ENCODE measurements at places on chromosomes 3 and 15.

DNA sequence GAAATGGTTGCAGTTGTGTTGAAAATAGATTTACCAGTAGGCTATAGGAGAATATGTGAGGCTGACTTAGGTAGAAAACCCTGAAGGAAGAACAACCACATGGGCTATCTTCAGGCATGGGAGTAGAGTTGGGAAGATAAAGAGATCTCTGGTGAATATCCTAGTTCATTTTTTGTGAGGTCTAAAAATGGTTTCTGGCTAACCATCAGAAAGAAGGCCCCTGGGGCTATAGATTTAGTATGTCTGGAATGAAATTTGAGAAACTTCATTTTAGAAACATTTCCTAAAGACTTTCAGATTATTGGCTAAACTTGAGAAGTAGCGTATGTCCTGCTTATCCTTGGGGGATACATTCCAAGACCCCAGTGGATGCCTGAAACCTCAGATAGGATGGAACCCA, 148.2 kb downstream of the NAALADL2 start:
- no peak for DNase-seq

DNA sequence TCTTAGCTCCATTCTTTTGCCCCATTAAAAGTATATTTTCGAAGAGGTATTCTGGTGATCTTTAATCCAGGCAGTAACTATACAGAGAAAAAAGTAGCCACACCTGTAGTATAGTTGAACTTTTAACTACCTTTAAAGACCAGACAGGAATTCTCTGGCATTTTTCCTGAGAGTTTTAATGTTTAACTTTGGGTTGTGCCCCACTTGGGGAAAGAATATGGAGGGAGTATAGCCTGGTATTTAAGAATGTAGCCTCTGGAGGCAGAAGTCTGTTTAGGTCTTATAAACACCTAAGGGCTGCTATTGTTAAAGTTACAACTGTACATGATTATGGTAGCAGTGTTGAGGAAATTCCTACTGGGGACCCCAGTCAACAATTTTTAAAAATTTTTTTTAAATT, 19.3 kb downstream of the C3orf85 start:
- no peak for DNase-seq

DNA sequence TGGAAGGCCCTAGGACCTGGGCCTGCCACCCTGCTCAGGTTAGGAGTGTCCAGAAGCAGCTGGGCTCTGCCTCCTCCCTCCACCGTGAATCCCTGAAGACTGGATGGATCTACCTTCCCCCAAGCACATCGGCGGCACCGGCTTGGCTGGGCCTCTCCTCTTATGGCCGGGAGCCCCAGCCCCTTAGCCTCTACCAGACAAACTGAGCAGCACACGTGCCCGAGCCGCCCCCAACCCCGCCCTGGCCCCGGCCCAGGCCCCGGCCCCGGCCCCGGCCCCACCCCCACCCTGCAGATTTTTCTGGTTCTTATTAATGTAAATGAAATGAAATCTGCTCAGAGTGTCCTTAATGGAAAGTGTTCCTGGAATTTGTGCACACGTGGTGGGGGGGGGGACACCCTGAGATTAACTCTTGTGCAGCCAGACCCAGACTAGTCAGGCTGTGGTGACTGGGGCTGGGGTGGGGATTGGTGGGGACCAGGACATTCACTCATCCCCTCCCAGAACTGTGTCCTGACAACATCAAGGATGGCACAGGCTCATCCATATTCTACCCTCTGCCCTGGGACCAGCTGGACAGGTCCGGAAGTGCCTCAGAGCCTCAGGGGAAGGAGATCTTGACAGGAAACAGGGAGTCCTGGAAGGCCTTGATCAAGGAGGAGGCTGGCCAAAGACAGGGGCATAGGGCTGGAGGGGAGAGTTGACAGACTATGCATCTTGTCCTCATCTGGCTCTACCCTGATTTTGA, 30.9 kb upstream of the SEMA3F start:
- no peak for DNase-seq

DNA sequence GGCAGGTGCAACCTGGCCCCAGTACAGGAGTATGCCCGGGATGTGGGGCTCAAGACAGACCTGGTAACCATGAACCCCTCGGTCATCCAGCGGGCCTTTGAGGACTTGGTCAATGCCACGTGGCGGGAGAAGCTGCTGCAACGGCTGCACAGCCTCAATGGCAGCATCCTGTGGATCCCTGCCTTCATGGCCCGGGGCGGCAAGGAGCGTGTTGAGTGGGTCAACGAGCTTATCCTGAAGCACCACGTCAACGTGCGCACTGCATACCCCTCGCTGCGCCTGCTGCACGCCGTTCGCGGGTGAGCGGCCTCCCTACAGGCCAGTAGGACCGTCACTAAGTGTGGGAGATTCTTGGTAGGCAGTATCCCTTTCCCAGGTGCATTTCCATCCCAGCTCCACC, 51.0 kb downstream of the ST8SIA2 start:
- no peak for DNase-seq
